ENCODE measurements at places on chromosomes 16 and 17.

- DNase-seq, result no peak
Measured at GRCh38 chr17:32320847-32321246, 21.1 kb downstream of the C17orf75 start.

GRCh38 chr16:3695610-3696369 is 21.5 kb downstream of the TRAP1 start:
- DNase-seq, result no peak

DNA sequence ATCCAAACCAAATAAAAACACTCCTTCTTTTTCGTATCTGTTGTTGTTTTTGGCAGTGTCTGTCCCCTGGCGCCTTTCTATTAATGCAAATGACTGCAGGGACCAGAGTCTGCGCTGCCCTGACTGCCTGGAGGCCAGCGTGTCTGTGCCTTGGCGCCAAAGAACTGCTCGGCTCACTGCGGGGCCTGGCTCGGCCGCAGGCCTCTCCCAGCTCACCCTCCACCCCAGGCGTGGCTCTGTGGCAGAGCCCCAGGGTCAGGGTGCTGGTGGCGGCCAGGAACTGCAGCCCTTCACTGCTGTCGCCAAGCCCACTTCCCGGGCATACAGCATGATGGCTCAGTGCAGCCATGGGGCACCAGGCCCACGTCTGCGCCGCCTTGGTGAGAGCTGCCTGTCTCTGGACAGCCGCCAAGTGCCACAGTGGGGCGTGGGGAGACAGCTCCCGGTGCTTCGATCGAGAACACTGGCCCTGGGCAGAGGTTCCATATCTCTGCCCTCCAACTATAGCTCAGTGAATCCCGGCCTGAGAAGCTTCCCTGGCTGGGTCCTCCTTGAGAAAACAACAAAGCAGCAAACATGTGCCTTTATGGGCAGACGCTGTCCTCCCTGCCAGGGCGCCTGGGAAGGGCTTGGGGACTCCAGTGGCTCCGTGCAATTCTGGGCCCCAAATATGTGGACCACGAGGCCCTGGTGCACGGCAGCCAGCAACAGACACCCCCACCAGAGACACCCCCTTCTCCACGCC is 11.1 kb downstream of the CANT1 start:
- DNase-seq, result no peak

- DNase-seq, result no peak
Measured at GRCh38 chr16:50563989-50564388, 15.8 kb downstream of the NKD1 start.

- no peak for DNase-seq
Measured at GRCh38 chr17:72535779-72536178, 415.0 kb downstream of the SOX9 start.

- DNase-seq, result no peak
Measured at GRCh38 chr17:8608001-8608400, 22.5 kb downstream of the MYH10 start.

- DNase-seq, result no peak
Measured at GRCh38 chr17:855569-855968, 73.4 kb downstream of the MRM3 start.

DNA sequence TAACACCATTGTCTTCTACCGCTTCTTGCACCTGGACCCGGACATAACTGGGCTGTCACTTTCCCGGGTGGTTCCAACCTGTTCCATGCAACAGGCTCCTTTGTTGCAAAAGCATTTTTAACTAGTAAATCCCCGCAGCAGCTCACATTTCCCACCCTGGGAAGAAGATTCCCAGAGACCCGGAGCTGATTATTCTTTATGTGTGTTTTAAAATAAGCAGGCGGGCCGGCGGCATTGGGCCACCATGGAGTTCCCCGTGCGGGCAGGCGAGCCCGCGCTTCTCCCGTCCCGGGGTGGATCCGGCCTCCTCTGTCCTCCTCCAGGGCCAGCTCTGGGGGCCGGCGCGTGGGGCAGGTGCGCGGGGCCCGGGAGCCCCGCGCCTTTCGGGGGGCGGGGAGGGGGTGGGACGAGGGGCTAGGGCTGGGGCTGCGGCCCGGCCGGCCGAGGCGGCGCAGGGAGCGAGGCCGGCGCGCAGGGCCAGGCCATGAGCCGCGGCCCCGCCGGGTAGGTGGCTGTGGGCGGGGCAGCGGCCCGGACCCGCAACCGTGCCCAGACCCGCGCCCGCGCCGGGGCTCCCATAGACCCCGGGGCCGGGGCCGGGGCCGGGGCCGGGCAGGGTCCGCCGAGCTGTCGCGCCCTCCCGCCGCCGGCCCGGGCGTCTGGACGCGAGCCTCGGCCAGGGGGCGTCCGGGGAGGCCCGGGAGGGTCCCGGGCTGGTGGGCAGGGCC is 1.7 kb downstream of the CRAMP1 start:
- no peak for DNase-seq

DNA sequence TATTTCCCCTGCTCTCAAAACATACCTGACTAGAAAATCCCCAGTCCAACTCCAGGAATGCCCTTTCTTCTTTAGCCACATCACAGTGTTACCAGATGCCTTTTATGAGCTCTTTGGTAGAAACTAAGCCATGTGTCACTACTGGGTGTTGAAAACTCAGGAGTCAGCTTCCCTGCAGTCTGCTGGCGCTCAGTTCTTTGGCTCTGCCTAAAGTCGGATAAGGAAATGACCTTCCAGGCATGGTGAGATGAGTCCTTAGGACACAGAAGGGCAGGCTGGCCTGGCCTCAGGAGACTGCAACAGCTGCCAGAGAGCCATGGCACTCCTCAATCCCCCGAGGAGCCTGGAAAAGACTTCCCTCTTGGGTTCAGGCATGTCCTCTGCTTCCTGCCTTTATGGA is 89.1 kb downstream of the CDH13 start:
- DNase-seq, result no peak

GRCh38 chr16:66959704-66960161 is 1.3 kb upstream of the CES3 start:
- DNase-seq, result no peak

- DNase-seq, result no peak
Measured at GRCh38 chr17:51629232-51629631, 368.9 kb downstream of the UTP18 start.

DNA sequence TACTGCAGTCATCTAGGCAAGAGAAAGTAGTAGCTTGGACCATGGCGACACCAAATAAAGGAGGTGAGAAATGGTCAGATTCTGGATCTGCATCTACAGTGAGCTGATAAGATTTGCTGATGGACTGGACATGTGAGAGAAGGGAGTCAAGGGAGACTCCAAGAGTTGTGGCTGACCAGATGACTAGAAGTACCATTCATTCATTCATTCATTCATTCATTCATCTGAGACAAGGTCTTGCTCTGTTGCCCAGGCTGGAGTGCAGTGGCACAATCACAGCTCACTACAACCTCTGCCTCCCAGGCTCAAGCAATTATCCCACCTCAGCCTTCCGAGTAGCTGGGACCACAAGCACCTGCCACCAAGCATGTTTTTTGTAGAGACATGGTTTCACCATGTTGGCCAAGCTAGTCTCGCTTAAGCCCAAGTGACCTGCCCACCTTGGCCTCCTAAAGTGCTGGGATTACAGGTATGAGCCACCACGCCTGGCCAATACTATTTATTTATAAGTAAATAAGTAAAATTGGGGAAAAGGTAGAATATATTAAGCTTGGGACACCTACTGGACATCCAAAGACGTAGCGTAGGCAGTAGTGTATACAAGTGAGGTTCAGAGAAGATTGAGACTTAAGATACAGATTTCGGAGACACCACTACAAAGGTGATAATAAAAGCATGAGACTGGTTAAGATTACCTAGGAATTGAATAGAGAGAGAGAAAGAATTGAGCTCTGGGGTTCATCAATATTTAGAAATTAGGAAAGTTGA is 15.7 kb upstream of the RNF43 start:
- DNase-seq, result no peak

DNA sequence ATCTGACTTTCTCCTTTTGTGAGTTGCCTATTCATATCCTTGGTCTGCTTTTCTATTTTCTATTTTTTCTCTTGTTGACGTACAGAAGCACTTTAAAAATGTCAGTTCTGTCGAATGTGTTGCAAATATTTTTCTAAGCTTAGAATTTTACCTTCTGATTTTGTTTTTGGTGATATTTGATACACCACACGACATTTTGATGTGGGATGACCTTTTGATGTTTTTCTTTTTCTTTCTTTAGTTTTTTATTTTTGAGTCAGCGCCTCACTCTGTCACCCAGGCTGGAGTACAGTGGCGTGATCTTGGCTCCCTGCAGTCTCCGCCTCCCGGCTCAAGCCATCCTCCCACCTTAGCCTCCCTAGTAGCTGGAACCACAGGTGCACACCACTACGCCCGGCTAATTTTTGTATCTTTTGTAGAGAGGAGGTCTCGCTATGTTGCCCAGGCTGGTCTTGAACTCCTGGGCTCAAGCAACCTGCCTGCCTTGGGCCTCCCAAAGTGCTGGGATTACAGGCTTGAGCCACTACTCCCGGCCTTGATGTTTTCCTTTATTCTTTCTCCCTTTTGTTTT is 39.6 kb downstream of the WSB1 start:
- DNase-seq, result no peak

DNA sequence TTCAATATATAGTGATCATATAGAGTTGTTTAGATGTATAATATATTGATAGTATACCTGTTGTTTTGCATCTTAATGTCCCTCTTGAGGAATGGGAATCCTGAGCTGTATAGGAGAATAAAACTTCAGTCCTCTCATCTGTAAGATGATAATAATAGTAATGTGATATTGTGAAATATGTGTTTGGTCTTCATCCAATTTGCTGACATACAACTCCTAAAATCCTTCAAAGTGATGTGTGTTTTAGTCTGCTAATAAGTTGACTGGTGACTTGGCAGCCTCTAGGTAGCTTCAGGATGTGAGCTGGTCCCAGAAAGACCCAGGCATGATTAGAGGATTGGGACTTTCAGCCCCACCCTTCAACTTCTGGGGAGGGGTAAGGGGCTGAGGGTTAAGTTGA is 22.8 kb upstream of the NFAT5 start:
- no peak for DNase-seq

- no peak for DNase-seq
Measured at GRCh38 chr16:54026456-54026855, 260.1 kb downstream of the IRX3 start.

- no peak for DNase-seq
Measured at GRCh38 chr16:27676839-27677238, 126.9 kb downstream of the KATNIP start.

GRCh38 chr17:82868715-82869131 is 28.9 kb upstream of the ZNF750 start:
- DNase-seq, result no peak

GRCh38 chr16:52265446-52265861 is 281.5 kb downstream of the TOX3 start:
- DNase-seq, result no peak

DNA sequence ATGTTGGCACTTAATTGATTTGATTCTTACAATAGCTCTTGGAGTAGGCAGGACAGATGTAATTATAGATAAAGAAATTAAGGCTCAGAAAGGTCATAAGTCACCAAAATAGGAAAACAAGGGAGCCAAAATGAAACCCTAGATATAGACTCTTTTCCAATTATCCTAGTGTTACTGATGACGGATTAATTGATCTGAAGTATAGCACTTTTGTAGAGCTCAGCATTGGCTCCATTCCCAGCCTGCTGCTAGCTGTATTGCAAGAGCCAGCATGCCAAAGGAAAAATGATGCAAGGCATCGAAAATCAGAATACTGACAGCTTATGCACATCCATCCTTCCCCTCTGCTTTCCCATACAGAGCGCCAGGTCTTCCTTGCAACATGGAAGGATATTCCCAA is 21.6 kb upstream of the RASL10B start:
- no peak for DNase-seq
